ENCODE measurements at places on chromosomes 1 and 21.

GRCh38 chr21:41897700-41898099 is 18.6 kb upstream of the PRDM15 start:
- DNase-seq = no peak

- DNase-seq = peak; percentile 35
Observed at GRCh38 chr21:26810676-26811415, 34.4 kb downstream of the ADAMTS1 start.

DNA sequence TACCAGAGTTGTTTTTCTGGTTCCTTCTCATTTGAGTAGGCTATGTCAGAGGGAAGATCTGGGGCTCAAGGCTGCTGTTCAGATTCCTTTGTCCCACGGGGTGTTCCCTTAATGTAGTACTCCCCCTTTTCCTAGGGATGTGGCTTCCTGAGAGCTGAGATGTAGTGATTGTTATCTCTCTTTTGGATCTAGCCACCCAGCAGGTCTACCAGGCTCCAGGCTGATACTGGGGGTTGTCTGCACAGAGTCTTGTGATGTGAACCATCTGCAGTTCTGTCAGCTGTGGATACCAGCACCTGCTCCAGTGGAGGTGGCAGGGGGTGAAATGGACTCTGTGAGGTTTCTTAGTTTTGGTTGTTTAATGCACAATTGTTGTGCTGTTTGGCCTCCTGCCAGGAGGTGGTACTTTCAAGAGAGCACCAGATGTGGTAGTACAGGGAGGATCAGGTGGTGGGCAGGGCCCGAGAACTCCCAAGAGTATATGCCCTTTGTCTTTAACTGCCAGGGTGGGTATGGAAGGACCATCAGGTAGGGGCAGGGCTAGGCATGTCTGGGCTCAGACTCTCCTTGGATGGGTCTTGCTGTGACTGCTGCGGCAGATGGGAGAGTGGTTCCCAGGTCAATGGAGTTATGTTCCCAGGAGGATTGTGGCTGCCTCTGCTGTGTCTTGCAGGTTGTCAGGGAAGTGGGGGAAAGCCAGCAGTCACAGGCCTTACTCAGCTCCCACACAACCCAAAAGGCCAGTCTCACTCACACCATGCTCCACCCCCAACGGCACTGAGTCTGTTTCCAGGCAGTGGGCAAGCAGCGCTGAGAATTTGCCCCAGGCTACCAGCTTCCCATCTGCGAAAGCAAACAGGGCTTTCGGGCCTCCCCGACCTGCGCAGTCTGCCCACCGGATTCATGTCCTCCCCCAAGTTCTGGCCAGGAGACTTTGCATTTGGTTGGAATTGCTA is 64.2 kb downstream of the SERINC2 start:
- DNase-seq = peak; percentile 23

GRCh38 chr1:159828176-159828575 is 1.5 kb downstream of the SLAMF8 start:
- DNase-seq = no peak

- DNase-seq = peak; percentile 17
Observed at GRCh38 chr1:88016947-88017346, 667.1 kb upstream of the PKN2 start.

DNA sequence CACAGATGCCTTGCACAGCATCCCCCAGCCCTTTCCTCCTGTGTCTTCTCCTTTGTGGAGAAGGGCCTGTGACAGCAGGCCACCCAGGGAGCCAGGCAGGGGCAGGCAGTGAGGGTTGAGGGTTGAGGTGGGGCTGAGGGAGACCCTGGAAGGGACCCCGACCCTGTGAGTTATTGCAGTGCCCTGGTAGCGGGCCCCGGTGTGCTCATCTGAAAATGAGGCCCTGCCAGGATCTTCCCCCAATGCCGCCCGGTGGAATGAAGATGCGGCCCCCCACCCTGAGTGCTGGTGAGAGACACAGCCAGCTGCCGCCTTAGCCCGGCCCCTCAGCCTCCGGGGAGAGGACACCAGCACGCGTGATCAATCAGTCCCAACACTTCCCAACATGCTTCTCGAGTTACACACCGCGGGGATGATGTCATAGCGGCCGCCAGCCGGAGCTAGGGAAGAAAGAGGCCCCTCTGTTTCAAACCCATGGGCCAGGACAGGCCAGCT is 36.2 kb upstream of the ACTRT2 start:
- no peak for DNase-seq

GRCh38 chr1:167812972-167813371 is 91.2 kb downstream of the MPZL1 start:
- no peak for DNase-seq

DNA sequence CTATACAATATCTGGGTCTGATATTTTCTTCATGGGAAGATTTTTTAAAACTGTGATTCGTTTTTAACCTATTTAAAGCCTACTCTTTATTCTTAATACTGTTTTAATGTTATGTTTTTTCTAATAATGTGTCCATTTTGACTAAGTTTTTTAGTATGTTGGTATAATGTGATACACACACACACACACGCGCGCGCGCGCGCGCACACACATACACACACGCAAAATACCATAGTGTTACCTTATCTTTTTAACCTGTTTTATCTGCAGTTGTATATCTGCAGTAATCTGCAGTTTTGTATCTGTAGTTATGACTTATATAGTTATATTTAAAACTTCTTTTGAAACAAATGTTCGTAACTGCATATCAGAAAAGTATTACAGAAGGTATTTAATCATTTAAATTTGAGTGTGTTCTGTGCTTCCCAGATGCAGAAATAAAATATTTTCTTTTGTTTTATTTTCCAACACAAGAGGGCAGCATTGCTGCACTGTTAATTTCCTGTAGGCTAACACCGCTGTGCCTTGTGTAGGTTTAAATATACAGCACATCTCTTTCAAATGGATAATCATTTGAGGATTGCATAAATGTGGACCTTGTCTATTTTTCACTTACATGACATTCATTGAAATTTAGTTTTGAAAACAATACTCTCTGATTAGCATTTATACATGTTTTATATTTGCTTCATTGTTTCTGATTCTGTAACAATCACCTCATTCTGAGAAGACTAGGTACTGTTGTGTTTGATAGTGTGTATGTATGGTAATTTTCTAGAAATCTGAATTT is 166.1 kb downstream of the PDE4B start:
- peak; percentile 79 for DNase-seq

GRCh38 chr1:204103431-204103741 is 30.5 kb downstream of the SOX13 start:
- DNase-seq = no peak

DNA sequence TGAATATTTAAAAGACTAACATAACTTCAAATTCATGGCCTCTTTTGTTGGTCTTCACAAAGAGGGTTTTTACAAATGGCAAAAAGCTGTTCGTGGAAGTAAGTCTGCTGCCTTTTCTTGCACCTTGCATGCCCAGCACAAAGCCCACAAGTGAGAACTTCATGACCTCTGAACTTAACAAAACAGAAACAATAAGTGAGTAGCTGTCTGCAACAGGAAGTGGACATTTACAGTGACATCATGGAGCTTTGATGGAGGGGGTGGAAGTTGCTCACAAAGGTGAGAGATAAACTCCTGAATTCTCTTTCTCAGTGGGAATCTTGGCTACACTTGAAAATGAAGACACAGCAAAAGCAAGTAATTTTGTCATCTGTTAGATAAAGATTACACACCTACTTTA is 303.3 kb upstream of the DEPDC1 start:
- no peak for DNase-seq

GRCh38 chr1:158212320-158212719 is 31.6 kb downstream of the CD1D start:
- no peak for DNase-seq

DNA sequence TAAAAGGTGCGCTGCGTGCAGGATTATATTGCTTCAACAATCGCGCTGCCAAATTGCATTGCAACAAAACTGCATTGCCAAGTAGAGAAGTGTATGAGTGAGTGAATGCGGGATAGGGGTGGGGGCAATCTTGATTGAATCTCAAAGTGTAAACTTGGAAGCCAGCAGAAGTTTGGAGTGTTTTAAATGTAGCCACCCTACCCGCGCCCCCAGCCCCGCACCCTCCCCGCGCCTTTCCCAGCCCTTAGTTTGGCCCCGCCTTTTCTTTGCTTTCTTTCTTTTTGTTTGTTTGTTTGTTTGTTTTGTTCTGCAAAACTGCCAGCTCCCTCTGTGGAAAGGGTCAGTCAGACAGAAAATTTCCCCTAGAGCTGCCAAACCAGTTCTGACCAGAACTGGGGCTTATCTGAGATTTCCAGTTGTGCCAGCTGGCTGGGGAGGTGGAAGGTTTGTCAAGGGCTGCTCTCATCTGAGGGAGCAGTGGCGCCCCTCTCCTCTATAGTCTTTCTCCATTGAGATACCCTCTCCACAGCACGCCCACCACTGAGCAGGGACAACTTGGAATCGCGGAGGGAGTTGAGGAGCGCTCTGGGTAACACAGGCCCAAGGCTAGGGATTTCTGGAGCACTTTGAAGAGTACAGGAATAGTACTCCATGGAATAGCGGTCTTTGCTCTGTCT is 666 bp upstream of the BEND5 start:
- DNase-seq = peak; percentile 76

- DNase-seq = peak; percentile 93
Observed at GRCh38 chr1:204493145-204493983, 1.2 kb downstream of the PIK3C2B start.

- no peak for DNase-seq
Observed at GRCh38 chr1:103170609-103171008, 62.3 kb upstream of the COL11A1 start.

DNA sequence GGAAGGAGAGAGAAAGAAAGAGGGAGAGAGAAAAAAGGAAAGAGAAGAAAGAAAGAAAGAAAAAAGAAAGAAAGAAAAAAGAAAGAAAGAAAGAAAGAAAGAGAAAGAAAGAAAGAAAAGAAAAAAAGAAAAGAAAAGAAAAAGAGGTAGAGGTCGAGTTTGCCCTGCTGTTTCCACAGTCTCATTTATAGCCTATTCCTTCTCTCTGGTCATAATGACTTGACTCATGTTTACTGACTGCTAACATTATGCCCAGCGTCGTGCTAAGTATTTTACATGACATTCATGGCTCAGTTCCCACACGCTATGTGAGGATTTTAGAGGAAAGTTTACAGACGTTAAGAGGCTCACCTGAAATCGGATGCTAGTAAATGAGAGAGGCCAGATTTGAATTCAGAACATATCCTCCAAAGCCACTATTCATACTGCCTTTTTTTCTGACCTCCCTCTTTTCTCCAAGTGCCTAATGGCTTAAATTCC is 263.0 kb downstream of the TNR start:
- no peak for DNase-seq

DNA sequence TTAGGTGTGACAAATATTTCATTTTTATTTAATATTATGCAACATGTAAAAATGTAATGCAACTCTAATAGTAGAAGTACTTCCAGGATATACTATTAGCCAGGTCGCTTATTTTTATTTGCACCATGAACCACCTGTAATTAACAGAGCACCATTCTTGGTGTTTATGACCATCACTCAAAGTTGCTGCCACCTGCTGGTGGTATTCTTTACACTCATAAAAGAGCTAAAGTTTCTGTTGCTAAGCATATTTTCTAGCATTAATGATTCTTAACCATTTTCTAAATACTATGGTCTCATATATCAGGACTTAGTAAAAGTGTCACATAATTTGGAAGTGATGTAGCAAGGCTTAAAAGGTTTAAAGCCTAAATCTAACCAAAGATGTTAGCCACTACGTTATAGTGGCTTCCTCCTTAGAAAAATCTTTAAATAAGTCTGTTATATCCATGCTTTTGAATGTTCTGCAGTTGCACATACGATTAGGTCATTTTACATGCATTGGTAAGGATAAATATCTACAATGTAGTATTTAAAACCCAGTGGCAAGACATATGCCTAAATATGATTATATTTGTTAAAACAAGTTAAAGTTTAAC is 244.5 kb downstream of the NEGR1 start:
- DNase-seq = peak; percentile 47

DNA sequence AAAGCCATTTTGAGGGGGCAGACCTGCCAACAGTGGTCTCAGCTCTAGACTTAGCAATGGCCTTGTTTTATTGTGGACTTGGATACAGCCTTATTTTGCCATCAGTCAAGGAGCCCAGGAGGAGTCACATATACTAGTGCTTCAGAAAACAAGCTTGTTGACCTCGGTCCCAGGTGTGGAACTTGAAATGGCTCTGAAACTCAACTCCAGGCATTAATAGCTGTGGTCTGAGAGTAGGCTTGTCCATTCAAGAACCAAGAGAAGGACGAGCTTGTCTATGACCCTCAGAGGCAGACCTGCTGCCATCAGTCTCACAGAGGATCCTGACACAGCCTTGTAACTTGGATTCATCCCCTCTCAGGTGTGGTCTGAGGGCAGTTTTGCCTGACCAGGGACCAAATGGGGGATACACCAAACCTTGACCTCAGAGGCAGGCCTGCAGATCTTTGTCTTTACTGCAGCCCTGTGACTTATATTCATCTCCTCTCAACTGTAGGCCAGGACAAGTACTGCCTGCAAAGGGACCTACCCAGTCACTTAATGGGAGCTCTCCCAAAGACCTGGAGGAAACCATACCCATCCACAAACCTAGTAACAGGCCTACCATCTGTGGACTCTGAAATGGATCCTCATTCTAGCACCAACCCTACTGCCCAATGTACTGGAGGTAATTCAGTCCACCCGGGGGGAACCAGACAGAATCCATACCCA is 33.1 kb downstream of the OR6Y1 start:
- DNase-seq = no peak

- no peak for DNase-seq
Observed at GRCh38 chr1:215001419-215002021, 81.0 kb upstream of the KCNK2 start.

GRCh38 chr1:42613803-42614131 is 44.5 kb upstream of the PPIH start:
- DNase-seq = no peak

GRCh38 chr1:110360431-110360830 is 21.3 kb downstream of the RBM15 start:
- DNase-seq = no peak

DNA sequence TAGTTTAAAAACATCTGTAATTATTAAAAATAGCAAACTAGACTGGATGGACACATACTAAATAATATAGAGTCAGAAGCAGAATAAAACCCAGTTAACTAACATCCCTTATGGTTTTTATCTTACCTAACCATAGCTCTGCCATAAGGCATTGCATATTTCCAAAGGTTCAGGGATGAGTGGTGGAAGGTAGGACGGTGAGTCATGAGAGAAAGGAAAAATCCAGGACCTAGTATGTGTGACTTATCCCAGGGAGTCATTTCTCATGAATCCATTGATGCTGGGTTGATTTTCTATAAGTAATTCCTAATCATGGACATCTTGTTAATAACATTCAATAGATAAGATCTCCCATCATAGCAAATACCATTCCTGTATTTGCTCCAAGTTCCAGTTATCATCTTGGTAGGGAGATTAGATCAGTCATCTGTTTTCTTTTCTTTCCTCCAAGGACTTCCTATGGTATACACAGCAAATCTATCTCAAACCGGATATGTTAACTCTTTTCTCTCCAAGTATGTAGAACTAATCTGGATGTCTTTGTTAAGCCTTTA is 490.7 kb upstream of the B3GALT2 start:
- DNase-seq = no peak
